Activated CD8-positive, alpha-beta T cell treated with anti-CD3 and anti-CD28 coated beads for 36 hours (primary cell): ENCODE measurements at places on chromosomes 7 and 10.

DNA sequence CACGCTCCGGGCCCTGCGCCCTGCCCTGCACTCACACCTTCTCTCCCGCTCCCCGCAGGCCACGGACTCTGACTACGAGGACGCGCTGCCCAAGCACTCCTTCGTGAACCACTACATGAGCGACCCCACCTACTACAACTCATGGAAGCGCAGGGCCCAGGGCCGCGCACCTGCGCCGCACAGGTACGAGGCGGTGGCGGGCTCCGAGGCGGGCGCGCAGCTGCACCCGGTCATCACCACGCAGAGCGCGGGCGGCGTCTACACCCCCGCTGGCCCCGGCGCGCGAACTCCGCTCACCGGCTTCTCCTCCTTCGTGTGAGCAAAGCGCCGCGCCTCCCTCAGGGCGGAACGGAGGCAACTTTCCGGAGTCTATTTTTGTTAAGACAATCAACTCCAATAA, 417.0 kb upstream of the FOXK1 start:
- DNase-seq, result no peak

DNA sequence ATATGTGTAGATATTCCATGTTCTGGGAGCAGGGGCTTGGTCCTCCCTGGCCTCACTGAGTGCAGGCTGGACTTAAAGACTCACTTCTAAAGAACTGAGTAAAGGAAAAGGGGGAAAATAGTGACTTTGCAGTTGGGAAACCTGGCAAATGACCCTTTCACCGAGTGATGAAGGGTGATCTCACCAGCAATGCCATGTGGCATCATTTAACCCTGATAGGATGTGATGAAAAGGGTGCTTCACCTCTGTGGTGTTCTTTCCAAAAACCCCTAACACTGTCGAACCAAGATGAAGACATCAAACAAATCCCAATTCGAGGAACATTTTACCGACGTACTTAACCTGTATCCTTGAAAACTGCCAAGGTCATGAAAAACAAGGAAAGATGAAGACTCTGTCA, 71.9 kb downstream of the AOAH start:
- no peak for DNase-seq

DNA sequence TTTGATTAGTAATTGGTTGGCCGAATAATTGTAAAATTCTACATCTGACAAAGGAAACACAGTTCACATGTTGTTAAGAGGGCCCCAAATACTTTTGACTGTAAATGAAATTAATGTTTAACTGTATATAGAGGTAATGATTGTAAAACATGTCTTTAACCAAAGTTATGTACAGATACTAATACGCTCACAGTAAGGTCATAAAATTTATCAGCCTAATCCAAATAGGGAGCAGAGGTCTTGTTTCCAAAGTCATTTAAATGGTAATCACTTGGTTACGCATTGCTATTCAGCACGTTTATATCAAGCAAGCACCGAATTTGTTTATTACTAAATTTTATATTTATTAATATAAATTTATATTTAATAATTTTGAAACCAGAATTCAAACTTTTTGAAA, 1.4 kb downstream of the PHYHIPL start:
- no peak for DNase-seq

- DNase-seq, result no peak
Measured at GRCh38 chr7:68438811-68439210, 1159.5 kb upstream of the AUTS2 start.

GRCh38 chr10:48564466-48565160, 40.3 kb downstream of the ARHGAP22 start:
- DNase-seq, result no peak

GRCh38 chr7:36186359-36187121, 33.5 kb downstream of the EEPD1 start:
- no peak for DNase-seq

DNA sequence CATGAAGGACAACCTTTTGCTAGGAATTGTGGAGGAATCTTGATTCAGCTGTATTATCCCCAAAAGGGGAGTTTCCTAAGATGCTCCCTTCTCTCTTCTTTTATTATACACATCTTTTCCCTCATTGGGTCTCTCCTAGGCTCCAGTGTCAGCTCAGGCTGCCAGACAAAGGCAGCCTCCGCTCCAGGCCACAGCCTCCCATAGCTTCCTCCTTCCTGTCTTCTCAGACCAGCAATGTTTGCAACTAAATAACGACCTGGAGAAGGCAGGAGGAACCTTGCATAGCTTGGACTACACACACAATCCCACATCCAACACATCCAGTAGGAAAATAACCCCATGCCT, 12.3 kb downstream of the SFXN3 start:
- no peak for DNase-seq

- DNase-seq, result no peak
Measured at GRCh38 chr7:111238886-111239285, 148.0 kb downstream of the LRRN3 start.
